ENCODE measurements at places on chromosomes 4 and X. TPM values are rescaled to one million over a fixed set of nuclear protein-coding genes. Genes with fewer than 3 reads are reported as not detected.

Gene RNF175
- total RNA-seq, result 0.86 TPM

GRCh38 chrX:16963216-16963615 lies 16.8 kb downstream of the REPS2 start:
- no peak for DNase-seq

- DNase-seq, result no peak
Observed at GRCh38 chr4:47031751-47032404, 511 bp downstream of the GABRB1 start.

DNA sequence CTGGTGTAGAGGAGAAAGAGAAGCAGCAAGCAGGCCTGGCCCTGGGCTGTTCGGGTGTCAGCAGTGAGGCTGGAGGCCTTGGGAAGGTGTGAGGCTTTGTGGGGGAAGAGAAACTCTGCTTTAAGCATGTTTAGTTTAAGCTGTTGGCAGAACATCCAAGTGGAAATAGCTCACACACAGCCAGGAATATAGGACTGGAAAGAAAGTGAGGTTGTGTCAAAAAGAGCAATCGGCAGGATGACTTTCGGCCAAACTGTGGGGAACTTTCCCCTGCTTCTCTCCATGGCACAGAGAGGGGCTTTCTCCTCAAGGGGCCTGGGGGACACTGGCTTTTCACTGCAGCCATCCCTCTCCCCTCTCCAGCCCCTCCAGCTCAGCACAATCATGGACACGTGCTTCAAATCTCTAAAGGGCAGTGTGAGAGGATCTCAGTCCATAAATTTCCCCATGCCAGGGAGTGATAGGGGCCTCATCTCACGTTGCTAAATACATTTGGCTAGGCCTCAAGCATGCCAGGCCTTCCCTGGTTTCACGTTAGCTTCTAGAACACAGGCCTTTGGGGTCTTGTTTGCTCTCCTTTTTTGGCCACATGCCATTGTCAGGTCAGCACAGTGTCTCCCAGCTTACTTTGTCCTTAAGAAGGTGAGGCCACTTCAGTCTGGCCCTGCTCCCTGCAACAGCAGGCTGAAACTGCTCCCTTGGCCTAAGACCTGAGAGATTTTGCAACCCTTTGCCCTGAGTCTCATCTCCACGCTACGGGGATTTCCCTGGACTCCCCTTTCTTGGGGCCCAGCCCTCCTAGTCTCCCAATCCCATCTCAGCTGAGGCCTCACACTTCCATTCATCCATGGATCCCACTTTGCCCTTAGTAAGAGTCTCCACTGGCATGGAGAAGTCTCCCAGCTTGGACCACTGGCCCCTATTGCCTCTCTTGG lies 8.3 kb upstream of the CITED1 start:
- DNase-seq, result no peak

Gene RBMX2
- 17.5 TPM for total RNA-seq

DNA sequence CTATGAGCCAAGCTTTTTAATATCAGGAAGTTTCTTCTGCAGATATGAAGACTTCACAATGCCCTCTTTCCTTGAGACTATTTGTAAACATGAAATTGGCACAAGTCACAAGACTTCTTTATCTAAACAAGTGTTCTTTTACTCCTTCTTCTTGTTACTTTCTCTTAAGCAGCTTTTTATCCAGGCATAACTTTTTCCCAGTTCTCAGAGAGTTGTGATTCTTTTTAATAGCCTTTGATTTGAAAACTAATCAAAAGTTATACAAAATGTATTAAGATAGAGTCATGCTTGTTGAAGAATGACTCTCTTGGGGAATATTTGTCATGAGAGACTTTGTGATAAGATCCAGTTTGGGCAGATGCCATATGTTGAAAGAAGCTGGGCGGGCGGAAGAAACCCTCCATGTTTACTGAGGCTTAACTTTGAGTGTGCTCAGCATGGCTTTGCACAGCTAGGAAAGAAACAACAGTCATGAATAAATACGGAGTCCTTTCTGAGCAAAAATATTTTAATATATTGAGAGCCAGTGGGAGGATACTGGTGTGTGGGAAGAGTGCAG lies 39.3 kb downstream of the SYTL5 start:
- peak; percentile 45 for DNase-seq

Gene PNMA5
- not detected for total RNA-seq

Gene TACC3
- 8.3 TPM for total RNA-seq

DNA sequence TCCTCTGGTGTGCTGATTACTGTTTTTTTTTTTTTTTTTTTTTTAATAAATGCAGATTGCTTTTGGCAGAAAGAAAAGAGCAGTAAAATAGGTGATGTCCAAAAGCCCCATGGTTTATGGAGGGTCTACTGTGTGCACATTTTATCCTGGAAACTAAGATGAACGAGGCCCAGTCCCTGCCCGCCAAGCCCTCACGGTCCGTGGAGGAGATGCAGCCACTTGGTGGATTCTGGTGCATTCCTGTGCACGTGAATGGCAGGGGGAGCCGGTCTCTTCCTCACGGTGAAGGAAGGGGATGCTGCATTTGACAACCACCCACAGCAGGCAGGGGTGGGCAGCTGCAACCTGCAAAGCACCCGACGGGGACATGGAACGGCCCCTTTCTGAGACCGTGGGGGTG lies 100.2 kb upstream of the AFAP1 start:
- DNase-seq, result no peak

DNA sequence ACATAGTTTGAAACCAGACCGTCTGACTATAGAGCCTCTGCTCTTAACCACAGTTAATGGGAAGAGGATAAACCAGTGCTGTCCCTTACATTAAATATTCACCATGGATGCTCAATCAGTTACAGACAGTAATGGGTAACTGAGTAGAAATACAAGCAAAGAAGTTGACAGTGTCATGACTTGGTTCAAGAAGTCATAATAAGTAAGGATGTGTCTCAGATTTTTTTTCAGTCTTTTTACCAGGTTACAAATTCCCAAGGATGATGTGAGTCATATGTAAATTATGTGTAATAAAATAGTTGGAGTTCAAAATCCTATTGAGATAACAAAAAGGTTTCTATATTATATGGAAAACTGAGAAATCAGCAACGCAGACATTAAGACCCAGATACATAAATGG lies 31.1 kb downstream of the ZCCHC4 start:
- no peak for DNase-seq

- DNase-seq, result no peak
Observed at GRCh38 chr4:167003326-167003725, 231.0 kb downstream of the SPOCK3 start.

Gene SNCA
- total RNA-seq, result 5.3 TPM

Gene KIAA1210
- total RNA-seq, result 4.9 TPM

- peak; percentile 54 for DNase-seq
Observed at GRCh38 chr4:87985097-87985886, 9.8 kb downstream of the SPP1 start.

DNA sequence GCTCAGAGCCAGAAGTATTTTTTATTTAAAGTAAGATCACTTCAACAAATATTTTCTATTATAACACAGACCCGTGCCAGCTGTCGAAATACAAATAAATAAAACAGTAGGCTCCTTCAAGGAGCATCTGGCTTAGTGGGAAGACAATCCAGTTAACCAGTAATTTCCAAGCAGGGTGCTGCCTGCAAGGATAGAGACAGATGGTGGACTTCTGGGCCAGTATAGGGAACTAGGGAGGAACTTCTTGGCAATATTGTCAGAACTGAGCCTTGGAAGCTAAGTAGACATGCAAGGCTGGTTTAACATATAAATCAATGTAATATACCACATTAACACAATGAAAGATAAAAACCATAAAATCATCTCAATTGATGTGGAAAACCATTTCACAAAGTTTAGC lies 17.0 kb upstream of the MTMR1 start:
- DNase-seq, result no peak

- DNase-seq, result no peak
Observed at GRCh38 chr4:145859926-145860325, 78.7 kb downstream of the ZNF827 start.

- no peak for DNase-seq
Observed at GRCh38 chr4:66606908-66607307, 936.6 kb upstream of the EPHA5 start.

DNA sequence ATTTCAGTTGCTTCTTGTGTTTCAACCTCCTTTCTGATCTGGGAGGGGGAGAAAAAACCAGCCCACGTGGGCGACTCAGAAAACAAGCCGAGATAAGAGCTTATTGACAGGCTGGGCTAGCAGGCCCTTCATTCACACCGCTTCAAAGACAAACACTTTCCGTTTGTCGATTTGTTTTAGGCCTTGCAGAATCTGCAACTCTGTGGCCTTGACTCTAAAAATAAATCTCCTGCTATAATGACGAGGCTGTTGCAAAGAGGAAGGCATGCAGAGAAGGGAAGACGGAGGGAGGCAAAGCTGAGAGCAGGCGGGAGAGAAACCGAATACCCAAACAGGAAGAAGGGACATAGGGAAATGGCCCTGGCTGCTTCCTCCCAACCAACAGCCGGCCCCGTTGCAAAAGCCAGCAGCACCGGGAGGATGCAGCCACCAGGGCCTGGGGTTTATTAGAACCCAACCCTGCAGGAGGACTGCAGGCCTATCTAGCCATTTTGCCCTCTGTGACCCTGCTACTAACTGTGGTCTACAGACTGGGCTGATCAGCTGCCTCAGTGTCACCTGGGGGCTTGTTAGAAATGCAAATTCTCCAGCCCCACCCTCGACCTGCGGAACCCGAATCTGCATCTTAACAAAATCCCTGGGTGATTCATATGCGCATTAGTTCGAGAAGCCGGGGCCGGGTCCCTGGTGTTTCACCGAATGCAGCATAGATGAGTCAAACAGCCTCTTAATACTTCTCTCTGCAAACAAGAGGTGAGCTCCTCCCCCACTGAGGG lies 325.5 kb downstream of the BCOR start:
- DNase-seq, result no peak

- DNase-seq, result no peak
Observed at GRCh38 chr4:2047031-2047660, 12.0 kb upstream of the NAT8L start.

GRCh38 chr4:85901500-85901899 lies 426.6 kb downstream of the ARHGAP24 start:
- DNase-seq, result no peak

Gene GPRIN3
- 3.5 TPM for total RNA-seq

Gene TRIM2
- 90.6 TPM for total RNA-seq

GRCh38 chr4:128684016-128684415 lies 125.5 kb upstream of the JADE1 start:
- DNase-seq, result no peak

All from ureter (tissue), 1 donor.